ENCODE measurements at places on chromosomes 7 and 10. TPM values are rescaled to one million over a fixed set of nuclear protein-coding genes. Genes with fewer than 3 reads are reported as not detected.

OIT3 gene
- total RNA-seq = not detected

ITPRID1 gene
- total RNA-seq = 0.13 TPM

GRCh38 chr10:124742413-124743190 lies 1.6 kb downstream of the FAM53B start:
- no peak for DNase-seq

- DNase-seq = no peak
Measured at GRCh38 chr7:138257459-138258196, 181.4 kb downstream of the AKR1D1 start.

GRCh38 chr7:110253093-110253492 lies 837.8 kb upstream of the LRRN3 start:
- DNase-seq = no peak

GRCh38 chr7:24297362-24297761 lies 13.4 kb downstream of the NPY start:
- no peak for DNase-seq

GRCh38 chr7:41708581-41709358 lies 5.9 kb upstream of the INHBA start:
- no peak for DNase-seq

DNA sequence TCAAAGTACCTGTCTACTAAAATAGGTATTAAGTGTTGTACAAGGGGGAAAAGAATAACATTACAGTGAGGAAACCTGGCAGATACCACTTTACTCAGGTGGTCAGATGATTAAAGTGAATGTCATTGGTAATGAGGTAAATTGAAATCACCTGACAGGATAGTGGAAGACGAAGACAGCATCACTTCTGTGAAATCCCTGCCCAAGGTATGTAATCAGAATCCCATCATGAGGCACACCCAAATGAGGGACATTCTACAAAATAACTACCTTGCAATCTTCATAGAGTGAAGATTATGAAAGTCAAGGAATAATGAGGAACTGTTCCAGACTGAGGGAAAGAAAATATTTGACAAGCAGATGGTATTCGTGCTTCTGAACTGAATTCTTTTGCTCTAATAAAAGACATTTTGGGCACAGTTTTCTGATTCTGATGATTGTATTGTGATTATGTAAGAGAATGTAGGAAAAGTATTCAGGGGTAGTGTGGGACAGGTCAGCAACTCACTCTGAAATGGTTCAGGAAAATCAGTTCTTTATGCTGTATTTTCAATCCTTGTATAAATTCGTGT lies 33.3 kb upstream of the ARMS2 start:
- DNase-seq = no peak

All from H1 (cell line).